Suprapubic skin (tissue), 4 donors: ENCODE measurements at places on chromosomes 6 and 20.

DNA sequence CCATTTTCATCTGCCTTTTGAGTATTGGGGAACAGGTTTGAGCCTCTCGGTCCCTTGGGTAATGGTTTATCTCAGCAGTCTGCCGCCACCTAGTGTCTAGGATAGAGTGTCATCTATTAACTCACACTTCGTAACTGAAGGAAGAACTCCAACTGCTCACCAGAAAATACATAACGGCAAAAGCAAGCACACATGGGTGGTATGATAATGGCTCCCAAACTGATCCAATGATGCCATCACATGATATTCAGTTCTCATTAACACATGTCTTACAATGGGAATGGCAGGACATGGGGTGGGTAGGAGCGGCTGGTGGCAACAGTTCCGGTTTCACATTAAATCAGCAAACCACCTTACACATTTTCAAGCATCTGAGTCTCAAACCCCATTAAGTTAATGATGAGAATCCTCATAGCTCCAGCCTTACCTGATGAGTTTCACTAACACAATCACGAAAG lies 110.7 kb upstream of the PHACTR1 start:
- peaks cover 23% of the 10 kb centered on the region for H3K4me1 ChIP-seq
- no peak for DNase-seq
- no peaks in the 10 kb centered on the region for H3K36me3 ChIP-seq
- H3K27me3 ChIP-seq = no peaks in the 10 kb centered on the region

DNA sequence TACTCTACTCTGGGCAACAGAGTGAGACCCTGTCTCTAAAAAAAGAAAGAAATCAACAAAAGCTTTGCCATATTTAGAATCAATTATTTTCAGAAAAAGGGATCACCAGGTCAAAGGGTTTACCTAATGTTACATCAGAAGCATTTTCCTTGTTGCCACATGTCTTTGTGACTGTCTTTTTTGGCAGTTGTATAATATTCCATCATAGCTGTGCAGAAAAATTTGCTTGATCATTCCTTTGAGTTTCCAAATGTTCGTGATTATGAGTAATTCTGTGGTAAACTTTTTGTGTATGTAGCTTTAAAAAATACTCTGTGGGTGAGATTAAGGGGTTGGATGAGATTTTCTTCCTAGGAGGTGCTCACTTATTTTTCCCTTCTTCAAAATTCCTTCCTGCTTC lies 26.4 kb downstream of the PNPLA1 start:
- DNase-seq = no peak
- H3K4me3 ChIP-seq = no peak overlapping the region
- H3K27me3 ChIP-seq = no peaks in the 10 kb centered on the region
- peaks cover 2% of the 10 kb centered on the region for H3K4me1 ChIP-seq
- no peak overlapping the region for H3K27ac ChIP-seq

DNA sequence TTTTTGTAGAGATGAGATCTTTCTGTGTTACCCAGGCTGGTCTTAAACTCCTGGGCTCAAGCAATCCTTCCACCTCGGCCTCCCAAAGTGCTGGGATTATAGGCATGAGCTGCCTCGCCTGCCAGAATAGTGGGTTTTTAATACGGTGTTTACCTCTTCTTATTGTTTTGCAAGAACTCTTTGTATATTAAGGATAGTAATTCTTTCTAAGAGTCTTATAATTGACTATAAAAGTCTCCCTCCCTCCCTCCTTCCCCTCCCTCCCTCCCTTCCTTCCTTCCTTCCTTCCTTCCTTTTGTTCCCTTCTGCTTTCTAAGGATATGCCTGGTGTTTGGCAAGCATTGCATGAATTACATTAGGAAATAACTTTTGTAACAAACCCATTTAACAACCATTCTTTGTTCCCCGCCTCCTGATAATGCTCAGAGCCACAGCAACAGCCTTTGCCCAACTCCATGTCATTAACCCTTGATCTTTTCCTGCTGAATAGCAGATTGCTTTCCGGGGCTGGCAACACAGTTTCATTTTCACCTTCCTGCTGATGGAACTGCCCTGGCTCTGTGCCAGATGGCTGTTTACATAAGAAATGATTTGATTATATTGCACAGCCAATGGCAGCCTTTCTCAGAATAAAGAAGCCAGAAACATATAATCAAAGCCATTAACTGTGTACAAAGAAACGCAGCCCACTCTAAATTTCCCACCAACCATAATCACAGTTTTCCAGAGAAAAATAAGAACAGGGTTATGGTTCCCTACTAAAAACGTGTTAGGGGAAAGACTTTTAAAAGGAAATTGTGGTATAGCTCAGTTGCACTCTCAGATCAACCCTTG lies 143.7 kb upstream of the PTPN1 start:
- no peaks in the 10 kb centered on the region for H3K36me3 ChIP-seq
- DNase-seq = peak; percentile 76
- H3K4me1 ChIP-seq = peaks cover 7% of the 10 kb centered on the region

DNA sequence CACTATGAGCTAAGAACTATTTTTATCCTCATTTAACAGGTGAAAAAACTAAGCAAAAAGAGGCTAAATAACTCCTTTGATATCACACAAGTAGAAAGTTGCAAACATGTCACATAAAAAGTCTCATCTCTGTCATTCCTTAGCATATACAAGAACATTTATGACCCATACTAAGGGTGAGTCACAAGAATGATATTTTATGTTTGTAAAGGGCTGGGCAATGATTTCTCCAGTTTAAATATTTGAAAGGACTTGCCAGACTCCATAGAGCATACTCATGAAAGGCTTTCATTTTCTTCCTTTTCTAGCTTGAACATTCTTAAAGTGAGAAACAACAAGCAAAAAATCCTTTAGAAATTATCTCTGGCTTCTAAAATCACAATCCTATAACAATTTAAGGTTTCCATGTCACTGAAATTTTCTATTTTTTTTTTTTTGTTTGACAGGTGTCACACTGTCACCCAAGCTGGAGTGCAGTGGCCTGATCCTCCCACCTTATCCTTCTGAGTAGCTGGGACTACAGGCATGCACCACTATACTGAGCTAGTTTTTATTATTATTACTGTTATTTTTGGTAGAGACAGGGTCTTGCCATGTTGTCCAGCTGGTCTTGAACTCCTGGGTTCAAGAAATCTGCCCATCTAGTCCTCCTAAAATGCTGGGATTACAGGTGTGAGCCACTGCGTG lies 338.0 kb upstream of the KHDRBS2 start:
- H3K4me1 ChIP-seq = no peaks in the 10 kb centered on the region
- no peak for DNase-seq
- H3K36me3 ChIP-seq = no peaks in the 10 kb centered on the region
- no peak overlapping the region for H3K4me3 ChIP-seq
- no peak overlapping the region for H3K27ac ChIP-seq
- H3K27me3 ChIP-seq = no peaks in the 10 kb centered on the region

DNA sequence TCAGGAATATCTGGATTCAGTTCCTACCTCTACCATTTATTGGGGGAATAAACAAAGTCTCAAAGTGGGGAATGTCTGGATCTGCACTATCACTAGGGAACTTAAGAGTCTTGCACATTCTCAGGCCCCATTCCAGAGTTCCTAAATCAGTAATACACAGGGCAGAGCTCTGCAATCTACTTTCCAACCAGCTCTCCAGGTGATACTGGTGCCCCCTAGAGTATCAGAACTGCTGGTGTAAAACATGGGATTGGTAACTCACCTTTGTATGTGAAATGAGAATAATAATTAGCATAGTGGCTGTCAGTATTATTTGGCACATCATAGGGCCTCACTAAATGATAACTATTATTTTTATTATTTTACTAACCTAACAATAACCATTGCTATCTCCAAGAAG lies 278.8 kb upstream of the IMPG1 start:
- no peaks in the 10 kb centered on the region for H3K4me1 ChIP-seq
- H3K4me3 ChIP-seq = no peak overlapping the region

GRCh38 chr6:27505209-27506027 lies 32.5 kb upstream of the ZNF184 start:
- peaks cover 19% of the 10 kb centered on the region for H3K4me1 ChIP-seq
- no peak for DNase-seq
- peaks cover 33% of the 10 kb centered on the region for H3K27me3 ChIP-seq

GRCh38 chr6:41689171-41690008 lies 46.0 kb downstream of the TFEB start:
- no peaks in the 10 kb centered on the region for H3K27me3 ChIP-seq
- peak overlapping the region; percentile 2 for H3K27ac ChIP-seq
- peaks cover 51% of the 10 kb centered on the region for H3K36me3 ChIP-seq

- H3K4me1 ChIP-seq = peaks cover 8% of the 10 kb centered on the region
- peak; percentile 18 for DNase-seq
- H3K27ac ChIP-seq = no peak overlapping the region
- H3K4me3 ChIP-seq = no peak overlapping the region
These were observed 150.4 kb downstream of the GRM4 start for GRCh38 chr6:33995309-33996119.
